ENCODE measurements at places on chromosomes 6 and 20.

GRCh38 chr6:336159-337114 lies 44.1 kb downstream of the DUSP22 start:
- no peak for DNase-seq

- no peak for DNase-seq
Measured at GRCh38 chr6:139977887-139978332, 603.5 kb upstream of the CITED2 start.

DNA sequence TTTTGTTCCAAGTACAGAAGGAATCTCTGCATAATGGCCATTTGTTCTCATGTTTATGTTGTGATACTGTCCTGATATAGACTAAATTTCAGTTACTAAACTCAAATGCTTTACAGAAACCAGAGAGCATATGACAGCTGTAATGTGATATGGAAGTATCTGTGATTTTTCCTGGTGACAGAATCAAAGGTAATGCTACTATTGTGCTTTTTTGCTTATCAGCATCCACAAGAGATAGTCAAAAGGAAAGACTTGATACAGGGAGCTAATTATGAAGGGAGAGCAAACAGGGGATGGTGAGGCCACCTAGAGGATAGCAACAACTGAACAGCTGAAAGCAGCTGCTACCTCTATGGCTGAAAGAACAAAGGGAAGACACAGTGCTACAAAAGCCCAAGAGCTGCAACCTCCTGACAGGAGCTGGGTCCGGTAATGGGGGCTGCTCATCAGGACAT lies 181.4 kb downstream of the PHF3 start:
- no peak for DNase-seq

DNA sequence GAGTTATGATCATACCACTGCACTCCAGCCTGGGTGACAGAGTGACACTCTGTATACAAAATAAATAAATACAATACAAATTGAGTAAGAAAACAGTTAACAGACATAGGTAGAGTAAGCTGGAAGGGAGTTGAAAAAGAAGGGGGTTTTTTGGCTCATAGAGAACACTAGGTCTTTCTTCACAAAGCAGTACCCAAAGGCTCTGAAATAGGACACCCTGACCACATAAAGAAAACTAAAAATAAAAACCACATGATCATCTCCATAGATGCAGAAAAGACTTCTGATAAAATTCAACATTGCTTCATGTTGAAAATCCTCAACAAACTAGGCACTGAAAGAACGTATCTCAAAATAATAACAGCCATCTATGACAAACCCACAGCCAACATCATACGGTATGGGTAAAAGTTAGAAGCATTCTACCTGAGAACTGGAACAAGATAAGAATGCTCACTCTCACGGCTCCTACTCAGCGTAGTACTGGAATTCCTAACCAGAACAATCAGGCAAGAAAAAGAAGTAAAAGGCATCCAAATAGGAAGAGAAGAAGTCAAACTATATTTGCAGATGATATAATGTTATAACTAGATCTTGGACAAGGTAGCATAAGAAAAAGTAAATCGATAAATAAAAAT lies 48.6 kb downstream of the TOMM6 start:
- no peak for DNase-seq

DNA sequence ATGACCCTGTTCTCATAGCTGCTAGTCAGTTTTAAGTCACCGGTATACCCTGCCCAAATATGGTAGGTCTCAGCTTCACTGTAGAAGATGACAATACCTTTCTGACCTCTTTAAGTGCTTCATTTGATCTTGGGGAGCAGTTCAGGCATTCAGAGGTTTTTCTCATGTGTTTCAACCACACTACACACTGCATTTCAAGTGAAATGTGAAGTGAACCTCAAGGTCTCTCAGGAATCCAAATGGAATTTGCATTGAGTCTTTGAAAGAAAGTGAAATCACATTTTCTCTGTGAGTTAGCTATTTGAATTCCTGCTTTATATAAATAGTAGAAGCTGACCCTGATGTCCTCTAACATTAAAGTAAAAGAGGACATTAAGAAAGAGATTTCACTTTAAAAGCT lies 461.6 kb downstream of the ADGRB3 start:
- DNase-seq: no peak

DNA sequence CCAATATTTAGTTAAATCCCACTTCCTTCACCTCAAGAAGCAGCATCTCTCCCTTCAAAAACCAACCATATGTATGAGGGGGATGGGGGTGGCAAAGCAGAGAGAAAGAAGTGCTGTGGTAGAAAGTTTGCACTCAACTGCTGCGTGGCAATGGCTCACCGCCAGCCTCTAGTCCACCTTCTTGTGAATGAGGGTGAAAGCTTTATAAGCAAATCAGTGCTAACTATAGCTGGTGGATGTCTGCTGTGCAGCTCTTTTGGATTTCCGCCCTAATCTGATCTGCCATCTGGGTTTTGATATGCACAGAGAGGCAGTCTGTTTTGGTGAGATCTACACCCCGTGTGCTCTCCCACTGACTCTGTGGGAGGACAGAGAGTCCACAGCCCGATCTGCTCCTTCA lies 281.2 kb upstream of the SUPT3H start:
- DNase-seq: no peak

DNA sequence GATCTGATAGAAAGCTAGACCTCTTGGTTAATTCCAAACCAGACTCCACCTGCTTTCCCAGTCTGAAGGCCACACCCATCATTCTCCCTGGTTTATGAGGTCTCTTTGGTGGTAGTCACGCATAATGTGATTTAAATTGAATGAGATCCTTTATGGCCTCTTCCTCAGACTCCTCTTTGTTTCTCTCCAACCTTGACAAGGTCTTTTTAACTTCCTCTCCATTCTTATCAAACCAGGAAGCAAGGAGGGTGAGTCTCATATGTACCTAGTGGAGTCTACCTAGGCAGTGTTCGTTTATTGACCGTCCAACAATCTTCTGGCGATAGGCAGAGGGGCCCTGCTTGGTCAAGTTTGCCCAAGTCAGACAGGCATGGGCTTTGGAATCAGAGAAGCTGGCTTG lies 184.2 kb upstream of the LAMP5 start:
- DNase-seq: no peak

DNA sequence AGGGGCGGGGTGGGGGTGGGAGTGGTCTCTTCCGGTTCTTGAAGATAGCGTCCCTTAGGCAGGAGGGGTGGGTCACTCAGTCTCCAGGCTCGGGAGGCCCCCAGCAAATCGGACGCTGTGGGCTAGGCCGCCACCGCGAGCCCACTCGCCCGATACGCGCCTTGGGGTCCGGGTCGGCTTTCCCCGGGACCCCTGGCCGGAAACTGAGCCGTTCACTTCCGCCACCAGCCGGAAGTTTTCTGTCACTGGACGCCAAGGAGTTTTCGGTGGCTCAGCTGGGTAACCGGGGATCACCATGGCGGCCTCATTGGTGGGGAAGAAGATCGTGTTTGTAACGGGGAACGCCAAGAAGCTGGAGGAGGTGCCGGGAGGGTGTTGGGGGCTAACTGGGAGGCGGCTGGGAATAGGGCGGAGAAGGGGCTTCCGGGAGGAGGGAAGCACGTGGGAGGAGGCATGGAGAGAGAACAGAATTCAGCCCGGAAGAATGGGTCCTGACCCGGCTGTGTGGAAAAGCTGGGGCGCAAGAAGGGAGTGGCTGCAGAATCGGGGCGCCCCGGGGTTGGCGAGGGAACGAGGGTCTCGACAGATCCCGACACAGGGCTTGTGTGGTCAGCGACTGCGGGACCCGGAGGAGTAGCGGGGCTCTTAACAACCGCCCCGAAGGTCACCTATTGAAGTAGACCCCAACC lies at the start of gene ITPA:
Gene ITPA (plus strand): TSS at position 242 of the 689 bp plus-strand sequence. CDS start 54 bp downstream, at position 296.
- DNase-seq: peak; percentile 69

GRCh38 chr6:42777126-42777822 lies 4.6 kb upstream of the BICRAL start:
- no peak for DNase-seq

DNA sequence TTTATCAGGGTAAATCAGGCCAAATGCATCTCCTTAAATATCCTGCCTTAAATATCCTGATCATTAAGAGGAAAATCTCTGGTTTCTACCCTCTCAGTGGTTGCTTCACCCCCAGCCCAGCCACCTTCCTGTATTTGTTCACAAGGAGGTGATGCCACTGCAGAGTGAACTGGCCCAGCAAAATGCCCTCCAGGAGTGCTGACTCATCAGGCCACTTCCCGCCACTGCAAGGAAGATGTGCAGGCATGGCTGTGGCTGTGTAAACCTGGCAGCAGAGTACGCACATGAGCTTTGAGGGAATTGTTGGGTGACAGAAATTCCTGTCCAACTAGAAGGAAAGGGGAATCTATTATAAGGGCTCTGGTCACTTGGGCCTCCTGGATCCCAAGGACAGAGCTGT lies 13.8 kb downstream of the NQO2 start:
- DNase-seq: no peak

- DNase-seq: no peak
Measured at GRCh38 chr6:13469693-13470092, 17.7 kb downstream of the GFOD1 start.

GRCh38 chr6:129882510-129883023 lies 21.5 kb upstream of the TMEM244 start:
- no peak for DNase-seq

- no peak for DNase-seq
Measured at GRCh38 chr20:25097498-25097897, 15.6 kb upstream of the VSX1 start.

DNA sequence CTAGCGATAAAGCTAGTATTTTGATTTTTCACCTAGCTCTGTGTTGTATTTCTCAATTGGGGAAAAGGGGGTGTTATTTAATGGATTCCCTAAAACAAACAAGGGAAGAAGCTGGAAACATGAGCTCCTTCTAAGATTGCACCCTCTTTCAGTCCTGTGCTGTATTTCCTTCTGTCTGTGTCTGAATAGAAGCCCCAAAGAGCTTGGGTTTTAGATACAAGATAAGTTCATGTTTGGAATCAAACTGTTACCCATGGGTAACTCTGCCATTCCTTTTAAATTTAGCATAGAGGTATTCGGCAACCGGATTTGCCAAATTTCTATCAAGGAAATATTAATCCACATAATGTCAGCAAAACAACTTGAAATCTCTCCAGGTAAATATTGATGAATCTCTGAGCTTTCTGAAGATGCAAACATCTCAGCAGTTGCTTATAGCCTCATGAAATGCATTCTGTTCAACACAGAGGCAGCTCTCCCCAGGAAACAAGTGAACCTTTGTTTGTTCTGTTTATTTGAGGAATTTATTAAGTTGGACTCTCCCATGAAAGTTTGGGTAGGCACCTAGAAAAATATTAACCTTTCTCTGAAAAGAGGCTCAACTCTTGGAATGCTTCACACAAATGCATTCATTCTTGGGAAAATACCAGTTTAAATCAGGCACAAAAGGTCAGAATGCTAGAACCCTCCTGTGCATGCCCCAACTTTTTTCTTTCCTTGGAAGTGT lies 9.9 kb upstream of the SCGN start:
- DNase-seq: no peak

DNA sequence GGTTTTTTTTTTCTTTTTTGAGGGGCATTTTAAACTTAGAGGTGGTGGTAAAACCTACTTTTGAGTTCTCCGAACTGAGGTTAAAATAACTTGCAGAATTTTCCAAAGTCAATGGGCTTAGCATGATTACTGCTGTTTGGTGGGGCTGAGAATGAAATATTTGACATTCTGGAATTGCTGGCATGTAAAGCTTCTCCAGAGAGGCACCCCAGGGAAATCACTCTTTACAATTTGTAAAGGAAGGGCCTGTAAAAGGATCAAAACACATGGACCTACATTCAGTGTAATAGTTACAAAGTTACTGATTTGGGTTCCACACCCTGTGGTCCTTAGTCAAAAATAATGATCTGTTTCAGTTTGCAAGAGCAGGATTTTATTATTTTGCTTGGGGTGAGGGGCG lies 5.5 kb downstream of the FAM217B start:
- DNase-seq: no peak

DNA sequence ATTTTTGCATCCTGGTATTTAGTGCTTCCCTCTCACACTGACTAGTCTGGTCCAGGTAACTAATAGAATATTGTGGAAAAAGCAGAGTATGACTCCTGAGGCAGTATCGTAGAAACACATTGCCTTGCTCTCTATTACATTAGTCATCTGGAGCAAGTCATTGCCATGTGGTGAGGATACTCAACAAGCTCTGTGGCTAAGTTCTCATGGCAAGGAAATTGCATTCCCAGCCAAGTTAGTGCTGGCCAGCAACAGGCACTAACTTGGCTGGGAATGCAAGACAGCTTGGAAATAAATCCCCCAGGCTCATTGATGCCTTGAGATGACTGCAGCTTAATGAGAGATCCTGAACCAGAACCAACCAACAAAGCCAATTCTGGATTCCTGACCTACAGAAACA lies 39.7 kb upstream of the HTR1B start:
- no peak for DNase-seq

DNA sequence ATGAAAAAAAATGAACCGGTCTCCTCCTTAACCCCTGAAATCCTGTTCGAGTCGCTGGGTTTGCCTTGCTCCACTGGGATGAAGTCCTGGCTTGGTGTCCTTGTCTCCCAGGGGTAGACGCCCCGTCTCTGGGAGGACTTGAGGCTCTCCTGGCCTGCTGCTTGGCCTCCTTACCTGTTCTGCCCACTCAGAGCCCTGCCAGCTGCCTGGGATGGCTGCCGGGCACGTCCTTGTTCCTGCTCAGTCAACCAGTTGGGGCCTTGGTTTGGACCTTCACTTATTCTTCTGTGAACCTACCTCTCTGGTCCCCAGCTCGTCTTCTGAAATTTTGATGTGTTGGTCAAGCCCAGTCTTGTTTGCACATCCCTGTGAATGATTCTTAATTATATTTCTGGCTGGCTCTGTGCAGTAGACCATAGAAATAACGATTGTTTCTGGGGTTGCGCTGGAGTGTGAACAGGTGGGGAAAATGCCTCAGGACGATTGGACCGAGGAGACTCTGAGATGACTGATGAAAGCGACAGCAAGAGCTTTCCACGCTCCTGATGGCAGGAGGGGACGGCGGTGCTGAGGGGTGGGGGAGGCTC lies 126.5 kb upstream of the ESR1 start:
- DNase-seq: no peak

DNA sequence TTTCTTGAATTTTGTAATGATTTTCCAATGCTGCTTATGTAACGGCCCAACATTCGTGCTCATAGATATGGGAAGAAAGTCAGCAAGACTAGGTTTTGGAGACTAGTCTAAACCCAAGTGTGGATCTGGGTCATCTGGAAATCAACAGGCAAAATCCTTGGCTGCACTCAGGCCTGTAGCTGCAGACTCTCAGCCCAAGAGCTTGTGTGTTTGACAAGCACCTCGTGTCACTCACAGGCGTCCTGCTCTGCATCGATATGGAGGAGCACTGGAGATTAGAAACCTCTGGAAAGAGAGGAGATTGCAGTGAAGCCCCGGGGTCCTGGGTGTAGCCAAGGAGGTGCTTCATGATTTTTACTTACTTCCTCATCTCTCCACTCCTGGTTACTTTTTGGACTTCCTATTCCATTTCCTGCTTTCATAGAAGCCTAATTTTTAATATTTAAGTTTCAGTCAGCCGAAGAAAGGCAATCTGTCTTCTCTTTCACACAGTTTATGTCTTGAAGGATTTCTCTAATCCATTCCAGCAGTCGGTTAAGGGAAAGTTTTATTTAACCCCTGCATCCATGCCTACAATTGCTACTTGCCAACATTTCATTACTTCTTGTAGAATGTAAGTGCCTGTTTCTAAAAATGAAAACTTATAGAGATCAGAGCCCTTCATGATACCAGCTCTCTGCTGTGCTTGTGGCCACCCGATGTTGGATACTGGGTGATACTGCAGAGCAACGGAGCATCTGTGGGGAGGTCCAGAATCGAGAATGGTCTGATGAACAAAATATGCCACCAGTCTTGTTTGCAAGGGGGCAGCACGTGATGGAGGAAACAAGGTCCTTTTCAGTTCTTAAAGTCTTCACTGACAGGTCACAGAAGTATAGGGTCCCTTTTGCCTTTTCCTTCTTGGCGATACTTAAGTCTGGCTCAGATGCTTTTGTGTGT lies 296.3 kb downstream of the QKI start:
- DNase-seq: no peak
